ENCODE measurements at places on chromosomes 6 and 20.

GRCh38 chr6:104604685-104605084 is 255.0 kb downstream of the HACE1 start:
- no peak for DNase-seq

- no peak for DNase-seq
Observed at GRCh38 chr6:2179950-2180349, 65.5 kb downstream of the GMDS start.

- no peak for DNase-seq
Observed at GRCh38 chr6:156808287-156808686, 31.1 kb downstream of the ARID1B start.

DNA sequence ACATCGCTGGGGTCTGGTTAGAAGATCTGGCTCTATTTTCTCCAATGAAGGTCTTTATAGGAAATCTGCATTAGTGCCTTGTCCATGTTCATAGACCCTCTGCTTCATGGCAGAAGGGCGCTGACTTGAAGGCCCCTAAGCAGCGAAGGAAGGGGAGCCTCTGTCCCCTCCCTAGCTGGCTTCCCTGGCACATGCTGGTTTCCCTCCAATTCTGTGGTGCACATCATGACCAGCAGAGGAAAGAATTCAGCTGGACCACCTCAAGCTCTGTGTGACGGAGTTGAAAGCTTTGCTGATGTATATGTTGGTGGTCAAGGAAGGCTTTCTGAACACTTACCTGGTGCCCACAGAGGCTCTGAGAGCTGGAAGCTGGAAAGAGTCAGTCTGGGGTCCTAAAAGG is 129.7 kb upstream of the MYLIP start:
- no peak for DNase-seq
